Naive thymus-derived CD8-positive, alpha-beta T cell (primary cell): ENCODE measurements at places on chromosomes 12 and 14. TPM values are rescaled to one million over a fixed set of nuclear protein-coding genes. Genes with fewer than 3 reads are reported as not detected.

Gene DNAH10
- total RNA-seq, result 0.30 TPM

Gene SNRNP35
- 48.8 TPM for total RNA-seq

Gene PAX9
- not detected for total RNA-seq

Gene IFI27L1
- total RNA-seq, result 8.4 TPM

DNA sequence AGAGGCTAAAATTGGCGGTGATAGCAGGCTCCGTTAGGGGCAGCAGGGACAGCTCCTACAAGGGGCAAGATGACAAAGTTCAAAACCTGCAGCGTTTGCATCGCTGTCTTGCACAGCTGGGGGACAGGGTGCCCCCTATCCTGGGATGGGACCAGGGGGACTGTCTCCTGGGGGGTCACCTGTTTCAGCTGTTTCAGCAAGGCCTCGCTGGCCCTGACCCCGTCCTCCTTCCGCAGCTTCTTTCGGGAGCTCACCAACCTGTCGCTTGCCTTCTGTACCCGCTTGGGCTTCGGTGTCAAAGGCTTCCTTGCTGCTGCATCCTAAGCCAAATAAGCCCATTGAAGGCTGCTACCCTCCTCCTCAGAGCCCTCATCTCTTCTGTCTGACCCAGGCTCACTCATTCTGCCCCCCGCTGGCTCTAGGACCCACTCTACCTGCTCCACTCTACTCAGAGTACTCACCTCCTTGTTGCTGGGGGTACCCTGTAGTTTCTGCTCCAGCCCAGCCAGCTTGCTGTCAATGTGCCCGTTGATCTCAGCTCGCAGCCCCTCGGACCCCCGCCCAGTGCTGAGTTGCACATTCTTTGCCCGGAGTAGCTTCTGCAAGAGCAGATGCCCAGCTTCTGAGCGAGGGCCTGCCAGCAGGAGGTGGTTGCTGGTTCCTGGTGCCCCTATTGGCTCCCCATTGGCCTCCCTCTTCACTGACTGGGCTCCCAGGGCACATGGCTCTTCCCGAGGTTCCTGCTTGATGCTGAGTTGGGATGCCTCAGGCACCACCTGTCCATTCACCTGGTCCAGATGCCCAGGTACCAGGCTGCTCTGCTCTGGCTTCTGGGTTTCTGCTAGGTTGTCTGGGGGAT, 12.4 kb upstream of the PRKAG1 start:
- DNase-seq, result no peak

GRCh38 chr12:26273811-26274210, 78.4 kb downstream of the SSPN start:
- DNase-seq, result no peak

DNA sequence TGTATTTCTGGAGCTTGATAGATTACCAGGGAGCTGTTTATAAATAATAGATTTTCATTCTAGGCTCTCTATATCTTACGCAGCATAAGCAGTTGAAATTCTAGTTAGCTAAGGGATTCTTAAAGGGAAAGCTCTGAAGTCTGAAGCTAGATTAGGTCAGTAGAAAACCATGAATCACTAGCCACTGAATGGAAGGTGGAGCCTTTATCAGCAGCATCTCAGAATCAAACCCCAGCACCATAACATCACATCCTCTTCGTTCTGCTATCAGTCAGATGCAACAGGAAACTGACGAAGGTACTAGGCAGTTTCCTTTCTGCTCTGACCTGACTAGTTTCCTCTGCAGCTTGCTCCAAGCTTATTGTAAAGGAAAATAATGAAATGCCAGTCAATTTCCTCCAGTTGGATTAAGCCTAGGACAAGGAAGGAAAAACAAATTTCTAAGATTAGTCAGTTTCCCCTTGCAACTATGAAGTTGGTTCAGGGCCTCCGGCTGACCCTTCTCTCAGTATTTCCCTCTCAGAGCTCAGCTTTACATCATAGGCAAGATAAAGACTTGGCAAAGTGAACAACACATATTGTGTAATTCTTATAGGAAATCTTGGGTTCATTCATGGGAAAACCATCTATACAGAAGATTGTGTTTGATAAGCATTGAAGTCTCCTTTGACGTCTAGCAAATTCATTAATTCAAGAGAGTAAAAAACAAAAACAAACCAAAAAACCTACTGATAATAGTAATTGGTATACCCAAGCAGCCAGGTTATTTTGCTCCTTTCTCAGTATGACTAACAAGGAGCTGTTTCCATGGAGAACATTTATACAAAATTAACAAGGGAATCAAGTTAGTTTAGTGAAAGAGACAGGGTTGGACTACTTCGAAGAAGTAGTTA, 43.4 kb upstream of the CFAP54 start:
- DNase-seq, result peak; percentile 52

- no peak for DNase-seq
Observed at GRCh38 chr14:31902002-31902401, 175.1 kb upstream of the ARHGAP5 start.

DNA sequence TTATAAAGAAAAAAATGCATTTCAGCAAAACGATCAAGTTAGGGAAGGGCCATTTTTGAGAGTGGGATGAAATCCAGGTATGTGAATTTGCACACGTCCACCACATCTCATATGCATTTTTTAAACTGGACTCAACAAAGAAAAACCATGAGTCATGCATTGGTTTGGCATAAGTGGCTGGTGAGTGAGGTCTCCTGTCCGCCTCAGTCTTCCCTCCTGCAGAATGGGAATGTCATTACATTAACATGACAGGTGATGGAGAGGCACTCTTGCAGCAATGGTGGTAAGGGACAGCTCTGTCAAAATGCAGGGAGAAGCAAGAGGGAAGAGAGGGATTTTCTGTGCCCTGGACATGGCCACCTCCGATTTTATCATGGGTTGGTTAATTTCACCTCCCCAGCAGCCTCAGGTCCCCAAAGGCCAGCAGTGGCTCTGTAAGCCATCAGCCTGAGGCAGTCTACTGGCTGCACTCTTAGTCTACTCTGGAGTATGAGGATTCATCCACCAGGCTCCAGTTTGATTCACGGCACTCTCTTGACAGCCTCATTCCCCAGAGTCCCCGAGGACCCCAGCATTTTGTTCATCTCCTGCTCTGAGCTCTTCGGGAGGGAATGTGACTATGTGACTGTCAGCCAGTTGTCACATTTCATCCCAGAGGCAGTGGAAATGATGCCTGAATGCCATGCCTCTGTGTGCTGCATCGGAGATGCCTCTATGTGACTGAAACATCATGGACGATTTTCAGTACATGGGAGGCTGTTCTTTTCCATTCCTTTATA, 17.1 kb upstream of the PWP1 start:
- DNase-seq, result no peak

- DNase-seq, result no peak
Observed at GRCh38 chr12:51793201-51793600, 55.3 kb downstream of the FIGNL2 start.

Gene KRT78
- not detected for total RNA-seq

DNA sequence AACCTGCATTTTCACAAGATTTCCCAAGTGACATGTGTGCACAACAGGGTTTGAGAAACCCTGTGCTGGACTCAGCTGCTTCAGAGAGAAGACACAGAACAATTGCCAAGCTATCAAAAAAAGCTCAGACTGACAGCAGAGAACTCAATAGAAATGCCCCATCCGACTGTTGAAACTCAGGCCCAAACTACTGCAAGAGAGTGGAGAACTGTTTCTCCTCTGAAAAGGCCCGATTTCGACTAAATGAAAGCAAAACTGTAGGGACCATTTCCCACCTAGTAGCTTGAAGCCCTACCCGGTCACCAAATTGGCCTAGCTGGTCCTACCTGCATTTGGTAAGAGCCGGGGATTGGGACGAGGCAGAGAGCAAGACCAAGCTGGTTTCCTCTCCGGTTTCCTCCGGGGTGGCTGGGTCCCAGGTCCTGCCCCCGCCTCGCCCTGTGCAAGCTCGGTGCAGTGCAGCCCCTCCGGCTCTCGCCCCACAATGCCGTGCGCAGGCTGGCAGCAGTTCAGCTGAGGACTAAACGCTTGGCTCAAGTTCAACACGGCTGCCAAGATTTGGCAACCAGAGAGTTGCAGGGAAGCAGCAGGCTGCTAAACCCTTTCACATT, 1180.6 kb downstream of the VRK1 start:
- peak; percentile 70 for DNase-seq

DNA sequence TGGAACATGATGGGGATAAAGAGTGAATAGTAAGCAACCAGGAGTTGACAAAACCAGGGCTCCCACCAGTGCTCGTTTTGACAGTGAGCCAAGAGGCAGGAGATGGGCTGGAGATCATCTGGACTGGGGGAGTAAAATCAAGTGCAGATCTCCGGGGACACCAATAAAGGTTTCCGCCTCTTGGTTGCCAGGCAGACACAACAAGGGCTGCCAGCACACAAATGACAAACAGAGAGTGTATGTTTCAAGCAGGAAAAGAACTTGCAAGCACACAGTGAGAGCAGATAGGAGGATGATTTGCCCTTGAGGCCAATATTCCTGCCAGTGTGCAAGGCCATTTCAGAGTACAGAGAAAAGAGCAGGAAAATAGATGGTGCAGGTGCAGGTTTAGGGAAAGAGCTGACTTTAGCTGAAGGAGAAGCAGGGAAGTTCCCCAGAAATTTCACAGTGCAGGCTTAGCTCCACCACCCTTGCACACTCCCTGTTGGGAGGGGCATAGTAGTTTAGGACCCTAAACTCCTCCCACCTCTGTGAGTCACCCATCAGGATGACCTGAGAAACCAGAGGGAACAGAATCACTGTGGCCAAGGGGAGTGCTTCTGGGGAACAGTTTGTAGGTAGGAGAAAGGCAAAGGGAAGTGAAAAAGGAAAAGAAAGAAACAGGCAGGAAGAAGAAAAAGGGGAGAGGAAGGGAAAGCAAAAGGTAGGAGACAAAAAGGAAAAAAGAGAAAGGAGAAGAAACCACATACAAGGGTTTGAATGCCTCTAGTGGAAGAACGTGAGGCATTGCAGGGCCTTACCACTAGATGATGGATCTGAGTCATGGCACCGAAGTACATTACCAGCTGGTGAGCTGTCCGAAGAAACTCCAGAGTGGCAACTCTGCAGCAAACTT, 404.4 kb downstream of the SLC6A15 start:
- DNase-seq, result no peak

Gene KICS2
- total RNA-seq, result 25.3 TPM

Gene FAM186B
- total RNA-seq, result 0.33 TPM

GRCh38 chr14:58540749-58541632, 96.8 kb upstream of the DACT1 start:
- no peak for DNase-seq

- no peak for DNase-seq
Observed at GRCh38 chr12:131910302-131911027, 16.0 kb downstream of the ULK1 start.

DNA sequence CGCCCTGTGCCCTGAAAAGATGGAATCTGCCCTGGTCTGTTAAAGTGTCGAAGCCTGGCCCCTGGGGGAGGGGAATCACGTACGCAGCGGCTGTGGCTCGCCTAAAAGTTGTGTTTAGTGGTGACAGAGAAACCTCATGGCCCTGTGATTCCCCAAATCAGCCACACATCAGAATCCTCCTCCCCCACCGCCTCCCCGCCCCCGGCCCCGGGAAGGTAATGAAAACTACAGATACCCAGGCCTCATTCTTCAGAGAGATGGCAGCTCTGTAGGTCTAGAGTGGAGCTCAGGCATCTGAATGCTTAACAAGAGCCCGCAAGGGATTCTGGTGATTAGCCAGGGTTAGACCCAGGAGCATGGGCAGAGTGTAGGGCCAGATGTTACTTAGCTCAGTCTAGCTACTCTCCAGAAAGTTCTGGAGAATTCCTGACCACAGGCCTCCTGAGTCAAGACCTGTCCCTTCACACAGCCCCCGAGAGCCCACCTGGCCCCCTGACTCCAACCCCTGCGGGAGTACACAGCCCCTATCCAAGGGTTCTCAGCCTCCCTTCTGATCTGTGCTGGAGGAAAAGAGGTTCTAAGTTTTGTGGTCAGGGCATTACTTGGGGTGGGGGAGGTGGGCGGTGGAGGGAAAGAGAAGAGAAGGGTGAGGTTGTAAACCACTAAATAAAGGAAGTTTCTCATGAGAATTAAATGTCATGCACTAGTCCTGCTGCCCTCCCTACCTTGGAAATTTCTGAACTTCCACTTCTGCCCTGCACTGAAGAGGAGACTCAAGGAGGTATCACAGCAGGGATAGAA, 114.8 kb downstream of the PLXNC1 start:
- DNase-seq, result peak; percentile 54

Gene OASL
- 1.9 TPM for total RNA-seq

- no peak for DNase-seq
Observed at GRCh38 chr12:127162902-127163301, 1104.1 kb upstream of the TMEM132C start.

GRCh38 chr12:121264951-121265515, 31.5 kb downstream of the CAMKK2 start:
- DNase-seq, result no peak

DNA sequence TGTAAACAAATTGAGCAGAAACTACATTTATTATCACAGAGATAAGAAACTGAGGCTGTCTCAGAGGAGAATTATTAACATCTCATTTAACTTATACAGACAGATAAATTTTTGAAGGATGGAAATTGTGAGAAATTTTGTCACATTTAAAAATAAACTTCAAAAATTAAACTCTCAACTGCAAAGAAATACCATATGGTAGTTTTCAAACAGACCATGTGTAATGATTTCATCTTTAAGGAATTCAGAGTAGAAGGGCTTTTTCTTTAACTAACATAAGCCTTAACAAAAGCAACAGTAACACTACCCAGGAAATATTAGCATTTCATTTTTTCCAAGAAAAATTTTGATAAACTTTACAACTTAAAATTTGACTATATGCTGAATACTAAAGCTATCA, 26.6 kb downstream of the NUP37 start:
- no peak for DNase-seq

Gene GPX2
- total RNA-seq, result not detected

DNA sequence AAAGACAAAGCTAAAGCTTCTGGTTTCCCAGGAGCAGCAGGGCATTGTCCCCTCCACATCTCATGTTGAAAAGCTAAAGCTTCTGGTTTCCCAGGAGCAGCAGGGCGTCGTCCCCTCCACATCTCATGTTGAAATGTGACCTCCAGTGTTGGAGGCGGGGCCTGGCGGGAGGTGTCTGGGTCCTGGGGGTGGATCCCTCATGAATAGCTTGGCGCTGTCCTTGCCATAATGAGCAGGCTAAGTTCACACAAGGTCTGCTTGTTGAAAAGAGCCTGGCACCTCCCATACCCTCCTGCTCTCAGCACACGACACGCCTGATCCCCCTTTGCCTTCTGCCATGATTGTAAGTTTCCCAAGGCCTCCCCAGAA, 123.7 kb downstream of the PIWIL1 start:
- no peak for DNase-seq

DNA sequence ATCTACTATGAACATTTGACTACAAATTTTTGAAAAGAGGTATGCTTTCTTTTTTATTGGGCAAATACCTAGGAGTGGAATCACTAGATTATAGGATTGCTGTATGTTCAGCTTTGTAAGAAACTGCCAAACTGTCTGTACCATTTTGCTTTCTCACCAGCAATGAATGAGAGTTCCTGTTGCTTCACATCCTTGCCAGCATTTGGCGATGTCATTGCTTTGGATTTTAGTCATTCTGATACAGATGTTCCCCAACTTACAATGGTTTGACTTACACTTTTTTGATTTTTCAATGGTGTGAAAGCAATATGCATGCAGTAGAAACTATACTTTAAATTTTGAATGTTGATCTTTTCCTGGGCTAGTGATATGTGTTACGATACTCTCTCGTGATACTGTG, 328.7 kb downstream of the RAD51B start:
- no peak for DNase-seq
